HFFc6 (cell line): ENCODE measurements at places on chromosomes 11 and 22. TPM values are rescaled to one million over a fixed set of nuclear protein-coding genes. Genes with fewer than 3 reads are reported as not detected.

DERL3 gene
- total RNA-seq, result 0.43 and 0.50 TPM in 2 replicates

GRCh38 chr11:99683933-99684332, 663.2 kb downstream of the CNTN5 start:
- no peaks in the 10 kb centered on the region; the same call in 1 of the 2 replicates for H3K27me3 ChIP-seq
- no peak overlapping the region for H3K4me3 ChIP-seq
- no peak for DNase-seq
- H3K27ac ChIP-seq, result no peak overlapping the region

GRCh38 chr11:131737357-131737756, 366.9 kb downstream of the NTM start:
- no peak overlapping the region for H3K27ac ChIP-seq
- H3K4me3 ChIP-seq, result no peak overlapping the region
- no peaks in the 10 kb centered on the region for H3K36me3 ChIP-seq
- peaks cover 27% of the 10 kb centered on the region for H3K27me3 ChIP-seq
- peaks cover 12% of the 10 kb centered on the region for H3K4me1 ChIP-seq

PLEKHA7 gene
- total RNA-seq, result 0.24 TPM in 1 of 3 replicates, not detected in the others

- DNase-seq, result no peak
- H3K4me3 ChIP-seq, result peak overlapping the region; percentile 94; the same call in 1 of the 2 replicates
Measured at GRCh38 chr11:62788991-62789390, 1.8 kb downstream of the TMEM179B start.

OR5J2 gene
- not detected in 3 replicates for total RNA-seq

- H3K4me1 ChIP-seq, result peaks cover 28% of the 10 kb centered on the region
- no peak overlapping the region for H3K4me3 ChIP-seq
- peak; percentile 69 for DNase-seq
- H3K27me3 ChIP-seq, result no peaks in the 10 kb centered on the region
- peak overlapping the region; percentile 55 for H3K27ac ChIP-seq
- H3K36me3 ChIP-seq, result peaks cover 6% of the 10 kb centered on the region; the same call in 1 of the 2 replicates
Measured at GRCh38 chr22:33803371-33804282, 116.6 kb downstream of the LARGE1 start.

GRCh38 chr11:1776944-1777715, 13.4 kb upstream of the CTSD start:
- H3K4me3 ChIP-seq, result no peak overlapping the region
- no peaks in the 10 kb centered on the region for H3K36me3 ChIP-seq
- H3K27me3 ChIP-seq, result peaks cover 27% of the 10 kb centered on the region
- no peak overlapping the region for H3K27ac ChIP-seq
- peaks cover 12% of the 10 kb centered on the region for H3K4me1 ChIP-seq
- DNase-seq, result no peak

DNA sequence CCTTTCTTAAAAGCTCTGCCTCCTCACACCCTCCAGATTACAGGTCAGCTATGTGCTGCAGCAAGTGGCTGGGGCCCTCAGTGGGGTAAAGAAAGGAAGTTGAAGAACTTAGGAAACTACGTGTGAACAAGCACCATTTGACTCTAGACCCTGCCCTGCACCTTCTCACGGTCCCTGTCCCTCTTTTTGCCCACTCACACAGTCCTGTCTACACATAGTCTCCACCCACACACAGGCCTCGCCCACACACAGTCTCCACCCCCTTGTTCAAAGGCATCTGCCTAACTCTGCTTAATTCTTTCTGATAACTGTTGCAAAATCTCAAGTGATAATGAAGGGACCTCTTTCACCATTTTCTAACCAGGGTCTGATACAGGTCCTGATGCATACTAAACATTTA, 59.0 kb downstream of the TMPRSS5 start:
- H3K4me1 ChIP-seq, result no peaks in the 10 kb centered on the region
- H3K27ac ChIP-seq, result no peak overlapping the region
- H3K36me3 ChIP-seq, result no peaks in the 10 kb centered on the region
- H3K4me3 ChIP-seq, result no peak overlapping the region

GRCh38 chr11:70739811-70740487, 341.6 kb downstream of the CTTN start:
- H3K27ac ChIP-seq, result no peak overlapping the region
- peaks cover 18% of the 10 kb centered on the region for H3K36me3 ChIP-seq
- peaks cover 14% of the 10 kb centered on the region for H3K27me3 ChIP-seq
- H3K4me3 ChIP-seq, result no peak overlapping the region
- no peaks in the 10 kb centered on the region for H3K4me1 ChIP-seq

DNA sequence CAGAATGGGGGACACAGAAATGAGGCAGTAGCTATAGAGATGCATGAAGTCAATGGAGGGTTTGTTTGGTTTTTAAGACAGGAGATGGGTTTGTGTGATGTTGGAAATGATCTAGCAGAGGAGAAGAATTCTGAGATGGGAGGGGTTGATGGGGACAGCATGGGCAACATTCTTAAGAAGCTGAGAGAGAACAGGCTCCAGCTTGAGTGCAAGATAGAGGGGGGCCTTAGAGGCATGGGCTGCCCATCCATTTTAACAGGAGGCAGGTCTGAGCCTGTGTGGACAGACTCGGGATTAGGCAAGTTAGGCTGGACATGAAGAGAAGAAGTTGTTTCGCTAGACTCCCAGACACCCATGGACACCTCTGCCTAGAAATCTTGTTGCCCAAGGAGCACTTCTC, 37.9 kb upstream of the NRIP3 start:
- DNase-seq, result no peak
- no peak overlapping the region for H3K4me3 ChIP-seq
- H3K27me3 ChIP-seq, result peaks cover 2% of the 10 kb centered on the region

GRCh38 chr22:37243402-37244113, 511 bp downstream of the RAC2 start:
- no peak for DNase-seq
- peak overlapping the region; percentile 84 for H3K4me3 ChIP-seq
- H3K36me3 ChIP-seq, result no peaks in the 10 kb centered on the region
- peaks cover 23% of the 10 kb centered on the region for H3K4me1 ChIP-seq
- H3K27ac ChIP-seq, result no peak overlapping the region

DNA sequence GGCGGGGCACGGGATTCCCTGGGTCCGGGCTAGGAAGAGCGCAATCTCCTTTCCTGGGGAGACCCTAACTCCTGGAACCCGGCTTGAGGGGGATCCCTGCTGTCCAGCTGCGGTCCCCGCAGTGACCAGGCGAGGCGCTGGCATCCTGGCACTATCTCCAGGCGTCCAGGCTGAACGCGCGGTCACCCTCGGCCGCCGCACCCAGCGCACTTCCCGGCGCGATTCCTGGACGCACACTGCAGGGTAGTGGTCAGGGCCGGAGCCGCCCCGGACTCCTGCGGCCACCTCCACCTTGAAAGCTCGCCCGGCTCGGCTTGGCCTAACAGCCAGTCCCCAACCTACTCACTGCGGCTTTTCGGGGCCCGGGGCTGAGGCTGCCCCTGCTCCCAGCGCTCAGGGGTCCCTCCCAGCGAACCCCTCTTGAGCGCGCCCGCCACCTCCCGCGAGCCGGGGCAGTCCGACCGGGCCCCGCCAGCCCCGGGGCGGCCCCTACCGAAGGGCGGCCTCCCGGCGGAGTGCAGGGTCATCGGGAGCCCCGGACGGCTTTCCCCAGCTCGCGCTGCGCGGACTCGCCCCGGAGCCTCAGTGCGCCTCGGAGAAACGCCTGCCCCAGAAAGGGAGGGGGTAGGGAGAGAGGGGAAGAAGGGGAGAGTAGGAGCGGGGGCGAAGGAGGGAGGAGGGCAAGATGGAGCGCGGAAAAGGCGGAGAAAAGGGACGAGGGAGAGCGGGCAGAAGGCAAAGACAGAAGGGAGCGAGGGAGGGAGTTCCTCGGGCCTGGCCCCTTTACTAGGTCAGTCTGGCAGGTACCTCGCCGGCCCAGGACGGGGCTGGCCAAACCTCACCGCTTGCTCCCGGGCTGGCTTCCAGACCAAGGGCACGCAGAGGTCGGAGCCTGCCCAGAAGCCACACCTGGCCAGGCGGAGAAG, 1.0 kb downstream of the POU2AF3 start:
- H3K27me3 ChIP-seq, result peaks cover 53% of the 10 kb centered on the region
- peak; percentile 7 for DNase-seq
- H3K36me3 ChIP-seq, result no peaks in the 10 kb centered on the region
- no peak overlapping the region for H3K27ac ChIP-seq
- H3K4me3 ChIP-seq, result 0 out of 2 replicates have a peak overlapping the region, but pooled peaks have one; percentile 18

TRIM48 gene
- not detected in 3 replicates for total RNA-seq

- no peak for DNase-seq
- H3K4me1 ChIP-seq, result no peaks in the 10 kb centered on the region
- no peaks in the 10 kb centered on the region; the same call in 1 of the 2 replicates for H3K27me3 ChIP-seq
- no peaks in the 10 kb centered on the region for H3K36me3 ChIP-seq
Measured at GRCh38 chr11:37544491-37544890, 946.5 kb upstream of the RAG2 start.

PKP3 gene
- total RNA-seq, result 2.7 to 3.3 TPM (median 2.9 TPM) in 3 replicates

PHOX2A gene
- not detected in 2 replicates for total RNA-seq

GRCh38 chr22:44279069-44279360, 33.7 kb downstream of the SHISAL1 start:
- H3K4me3 ChIP-seq, result no peak overlapping the region
- peaks cover 51% of the 10 kb centered on the region for H3K27me3 ChIP-seq
- no peaks in the 10 kb centered on the region for H3K4me1 ChIP-seq
- H3K27ac ChIP-seq, result no peak overlapping the region
- DNase-seq, result no peak

DNA sequence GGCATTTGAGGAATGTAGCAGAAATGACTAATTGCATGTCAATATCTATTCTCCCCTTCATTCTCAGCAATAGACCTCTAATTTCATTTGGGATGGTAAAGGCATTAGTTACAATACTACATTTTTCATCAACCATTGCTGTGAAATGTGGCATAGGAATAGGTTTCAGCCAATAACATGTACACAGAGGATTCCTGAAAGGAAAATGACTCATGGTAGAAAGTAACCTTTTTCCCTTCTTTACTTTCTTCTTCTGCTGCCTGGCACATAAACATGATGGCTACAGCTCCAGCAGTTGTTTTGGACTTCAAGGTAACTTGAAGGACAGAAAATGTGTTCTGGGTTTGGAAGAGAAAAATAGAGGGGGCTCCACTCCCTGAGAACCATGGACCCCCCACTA, 231.8 kb upstream of the CTSC start:
- H3K36me3 ChIP-seq, result no peaks in the 10 kb centered on the region
- H3K27ac ChIP-seq, result no peak overlapping the region
- no peaks in the 10 kb centered on the region for H3K27me3 ChIP-seq
- H3K4me1 ChIP-seq, result no peaks in the 10 kb centered on the region
- H3K4me3 ChIP-seq, result no peak overlapping the region

DNA sequence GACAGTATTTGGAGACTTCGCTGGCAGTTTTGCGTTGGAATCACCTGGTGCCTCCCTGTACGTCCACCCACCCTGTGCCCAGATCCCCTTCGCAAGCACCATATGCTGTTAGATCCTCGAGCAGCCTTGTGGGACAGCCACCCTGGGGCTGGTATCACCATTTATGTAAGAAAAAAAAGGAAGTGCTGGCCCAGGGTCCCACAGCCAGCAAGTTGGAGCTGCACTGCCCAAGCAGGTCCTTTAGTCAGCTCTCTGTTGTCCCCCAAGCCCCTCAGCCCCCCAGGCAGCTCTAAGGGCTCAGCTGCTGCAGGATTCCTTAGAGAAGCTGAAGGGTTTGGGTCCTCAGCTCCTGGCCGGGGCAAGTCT, 80.3 kb downstream of the FBLN1 start:
- no peak overlapping the region for H3K27ac ChIP-seq
- peaks cover 2% of the 10 kb centered on the region; the same call in 1 of the 2 replicates for H3K27me3 ChIP-seq
- no peak overlapping the region for H3K4me3 ChIP-seq
- H3K36me3 ChIP-seq, result peaks cover 18% of the 10 kb centered on the region; the same call in 1 of the 2 replicates
- peaks cover 39% of the 10 kb centered on the region for H3K4me1 ChIP-seq

- peaks cover 14% of the 10 kb centered on the region for H3K27me3 ChIP-seq
- H3K27ac ChIP-seq, result no peak overlapping the region
- no peak overlapping the region for H3K4me3 ChIP-seq
- no peaks in the 10 kb centered on the region for H3K4me1 ChIP-seq
- H3K36me3 ChIP-seq, result no peaks in the 10 kb centered on the region
- no peak for DNase-seq
Measured at GRCh38 chr11:44645827-44646226, 80.4 kb downstream of the CD82 start.

- H3K36me3 ChIP-seq, result 0 out of 2 replicates have a peak, but pooled peaks cover 9% of the 10 kb centered on the region
- DNase-seq, result no peak
- H3K27me3 ChIP-seq, result no peaks in the 10 kb centered on the region; the same call in 1 of the 2 replicates
- H3K4me3 ChIP-seq, result no peak overlapping the region
- peaks cover 14% of the 10 kb centered on the region for H3K4me1 ChIP-seq
Measured at GRCh38 chr22:40335358-40335757, 10.9 kb upstream of the ADSL start.

DNA sequence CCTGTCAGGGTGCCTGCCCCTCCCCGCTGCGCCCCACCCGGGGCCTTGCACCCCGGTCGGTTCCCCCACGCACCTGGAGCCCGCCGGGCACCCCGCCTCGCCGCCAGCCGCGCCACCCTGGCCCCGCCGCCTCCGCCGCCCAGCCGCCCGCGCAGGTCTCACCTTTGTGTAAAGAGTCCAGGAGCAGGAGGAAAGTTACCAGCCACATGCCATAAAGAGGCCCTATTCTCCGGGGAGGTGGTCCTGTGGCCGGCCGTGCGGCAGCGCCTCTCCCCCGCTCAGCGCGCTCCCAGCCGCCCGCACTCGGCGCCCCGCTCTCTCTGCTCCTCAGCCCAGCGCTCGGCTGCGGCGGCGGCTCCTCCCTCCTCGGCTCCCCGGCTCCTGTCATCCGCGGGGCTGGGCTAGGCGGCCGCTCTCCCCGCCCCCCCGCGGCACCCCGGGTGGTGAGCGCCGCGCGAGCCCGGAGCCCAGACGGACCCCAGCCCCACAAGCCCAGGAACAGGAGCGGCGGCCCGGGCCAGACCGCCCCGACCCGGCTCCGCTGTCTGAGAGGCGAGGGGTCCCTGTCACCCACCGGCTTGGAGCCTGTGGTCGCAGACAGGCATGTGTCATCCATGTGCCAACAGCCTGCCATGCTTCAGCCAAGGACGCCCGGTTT, at the start of gene DSCAML1:
TSS of gene DSCAML1 (minus strand) at position 345 of the 658 bp plus-strand sequence. CDS start at position 208, 137 bp downstream.
- no peaks in the 10 kb centered on the region for H3K4me1 ChIP-seq
- H3K27me3 ChIP-seq, result peaks cover 43% of the 10 kb centered on the region
- no peak within 1 kb of the TSS for H3K4me3 ChIP-seq
- no peak for DNase-seq
- no peak within 1 kb of the TSS for H3K27ac ChIP-seq
- no peaks in the 10 kb centered on the region for H3K36me3 ChIP-seq

DNA sequence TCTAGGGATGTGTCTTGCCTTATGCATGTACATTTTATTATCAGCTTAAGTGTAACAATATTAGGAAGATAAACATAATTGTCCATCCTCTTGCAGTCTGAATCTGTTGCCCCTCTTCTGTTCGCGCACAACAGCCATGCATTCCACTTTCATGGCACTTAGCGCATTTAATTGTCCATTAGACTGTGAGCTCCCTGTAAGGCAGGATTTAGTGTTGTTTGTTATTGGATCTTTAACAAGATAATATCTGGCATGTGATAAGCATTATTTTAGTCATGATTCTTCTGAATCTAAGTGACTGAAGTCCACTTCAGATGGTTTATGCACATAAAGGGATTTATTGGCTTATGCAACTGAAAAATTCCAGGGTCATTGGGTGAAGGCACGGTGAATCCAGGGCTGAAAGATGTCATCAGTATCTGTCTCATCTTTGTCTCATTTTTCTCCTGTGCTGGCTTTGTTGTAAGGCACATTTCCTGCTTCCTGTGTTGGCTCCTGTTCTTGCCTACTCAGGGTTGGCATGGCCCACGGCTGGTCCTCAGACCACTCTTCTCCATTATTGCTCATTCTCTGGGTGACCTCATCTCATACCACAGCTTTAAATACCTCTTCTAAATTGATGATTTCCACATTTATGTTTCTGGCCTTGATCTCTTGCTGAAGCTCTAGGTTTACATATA, 37.6 kb downstream of the ATXN10 start:
- H3K4me3 ChIP-seq, result peak overlapping the region; percentile 61
- DNase-seq, result peak; percentile 77

NAV2 gene
- total RNA-seq, result 9.8 to 34.9 TPM (median 17.8 TPM) in 3 replicates

CSNK2A3 gene
- 0.54 to 1.2 TPM (median 0.84 TPM) in 3 replicates for total RNA-seq

OR5M11 gene
- not detected in 3 replicates for total RNA-seq

KCNE3 gene
- total RNA-seq, result not detected in 3 replicates
